Kidney capillary endothelial cell (primary cell): ENCODE measurements at places on chromosomes 12 and 14.

- no peak for DNase-seq
These were observed 62.2 kb downstream of the CKB start for GRCh38 chr14:103460415-103460814.

DNA sequence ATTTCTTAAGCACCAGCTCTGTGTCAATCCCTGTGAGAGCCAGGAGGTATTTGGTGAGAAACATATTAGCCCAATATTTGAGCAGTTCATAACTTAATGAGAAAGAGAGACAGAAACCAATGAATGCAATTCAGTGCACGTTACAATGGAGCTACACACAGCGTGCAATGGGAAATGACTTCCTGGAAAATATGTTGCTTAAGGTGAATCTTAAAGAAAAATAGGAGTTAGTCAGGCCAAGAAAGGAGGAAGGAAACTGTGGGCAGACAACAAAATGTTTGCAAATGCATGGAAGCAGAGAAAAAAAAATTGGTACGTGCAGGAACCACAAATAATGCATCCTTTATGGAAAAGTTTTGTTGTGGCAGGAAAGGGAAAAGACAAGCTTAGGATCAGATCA is 481.7 kb downstream of the BCAT1 start:
- DNase-seq = no peak

GRCh38 chr12:3216726-3217682 is 139.8 kb downstream of the TSPAN9 start:
- peak; percentile 91 for DNase-seq

DNA sequence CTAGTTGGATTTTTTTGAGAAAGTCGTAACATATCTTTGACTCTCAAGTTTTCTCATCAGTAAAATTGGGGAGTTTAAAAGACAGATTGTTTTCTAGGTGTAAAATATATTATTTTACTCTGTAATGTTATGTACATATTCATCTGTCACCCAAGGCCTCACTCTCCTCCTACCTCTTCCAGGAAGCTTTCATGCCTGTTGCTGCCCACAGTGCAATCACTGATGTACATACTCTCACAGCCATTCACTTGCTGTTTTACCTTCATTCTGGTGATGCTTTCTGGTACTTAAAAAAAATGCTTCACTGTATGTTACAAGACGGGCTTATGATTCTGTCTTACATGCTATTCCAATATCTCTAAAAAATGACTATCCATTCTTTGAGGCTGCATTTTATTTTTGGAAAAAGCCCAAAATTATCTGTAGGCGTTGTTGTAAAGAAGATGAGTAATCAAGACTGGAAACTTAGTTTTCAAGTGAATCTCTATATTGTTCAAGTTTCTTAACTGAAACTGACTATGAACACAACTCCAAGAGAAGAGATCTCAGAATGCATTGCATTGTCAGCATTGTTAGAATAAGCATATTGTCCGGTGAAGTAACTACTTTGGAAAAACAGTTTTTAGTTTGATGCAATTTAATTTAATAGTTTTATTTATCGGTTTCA is 82.5 kb downstream of the LMO3 start:
- no peak for DNase-seq

DNA sequence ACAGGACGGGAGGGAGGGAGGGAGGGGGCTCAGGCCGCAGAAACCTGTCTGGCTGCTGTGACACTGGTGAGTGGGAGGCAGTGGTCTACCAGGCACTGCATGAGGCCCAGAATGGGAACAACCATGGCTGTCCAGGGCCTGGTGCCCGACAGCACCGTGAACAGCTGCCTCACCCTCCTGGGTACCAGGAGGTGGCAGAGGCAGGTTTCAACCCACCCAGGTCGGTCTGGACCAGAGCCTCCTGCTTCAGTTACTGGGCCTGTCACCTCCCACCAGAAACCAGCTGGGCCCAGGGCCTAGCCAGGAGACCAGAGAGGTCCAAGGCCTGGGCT is 80.2 kb downstream of the ITPK1 start:
- no peak for DNase-seq

DNA sequence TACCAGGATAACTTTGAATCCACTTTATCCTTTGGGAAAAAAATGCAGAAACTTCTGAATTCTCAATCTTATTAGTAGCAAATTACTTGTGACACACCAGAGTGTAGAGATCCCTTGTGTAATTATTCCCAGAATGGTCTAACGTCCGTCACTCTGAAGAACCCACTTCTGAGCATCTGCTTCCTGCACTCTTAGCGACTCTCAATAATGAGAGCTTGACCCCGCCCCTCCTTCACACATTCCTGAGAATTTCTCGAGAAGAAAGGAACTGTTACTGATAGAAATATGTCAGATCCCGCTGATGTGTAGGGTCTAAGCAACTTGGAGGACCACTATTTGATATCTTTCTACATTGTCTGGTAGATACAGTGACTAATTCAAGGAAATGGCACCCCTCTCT is 218.3 kb upstream of the PDZRN4 start:
- DNase-seq = no peak

- peak; percentile 44 for DNase-seq
These were observed 30.1 kb upstream of the PPP2R5C start for GRCh38 chr14:101731187-101732080.

GRCh38 chr14:92022036-92022435 is 17.8 kb downstream of the TRIP11 start:
- no peak for DNase-seq

GRCh38 chr12:47967461-47968321 is 4.3 kb downstream of the TMEM106C start:
- DNase-seq = no peak
